Tracheal epithelial cell (primary cell): ENCODE measurements at places on chromosomes 1 and 21. TPM values are rescaled to one million over a fixed set of nuclear protein-coding genes. Genes with fewer than 3 reads are reported as not detected.

Gene SPRR3
- 8.9 and 51.4 TPM in 2 replicates for total RNA-seq

Gene ZBTB21
- 3.4 and 6.0 TPM in 2 replicates for total RNA-seq

Gene DMBX1
- total RNA-seq, result not detected in 2 replicates

Gene TMEM240
- total RNA-seq, result not detected in 2 replicates

Gene HES3
- total RNA-seq, result not detected in 2 replicates

Gene CYP4B1
- 0.72 TPM in 1 of 2 replicates, not detected in the other for total RNA-seq

Gene PALMD
- total RNA-seq, result 1.7 and 4.7 TPM in 2 replicates

Gene OLIG2
- not detected in 2 replicates for total RNA-seq

Gene FCN3
- 0.43 TPM in 1 of 2 replicates, not detected in the other for total RNA-seq

Gene BCL2L15
- 1.2 TPM in 1 of 2 replicates, not detected in the other for total RNA-seq

Gene CRYBG2
- total RNA-seq, result 36.9 and 51.1 TPM in 2 replicates

Gene KCNJ10
- not detected in 2 replicates for total RNA-seq

Gene TNFRSF25
- total RNA-seq, result 14.9 and 21.0 TPM in 2 replicates

Gene RNF186
- total RNA-seq, result under 0.01 TPM in 1 of 2 replicates, not detected in the other

Gene ZNF593OS
- total RNA-seq, result not detected in 2 replicates

Gene DNALI1
- 0.21 and 0.48 TPM in 2 replicates for total RNA-seq

Gene KRTAP13-2
- not detected in 2 replicates for total RNA-seq

Gene CD1E
- total RNA-seq, result not detected in 2 replicates

Gene CRP
- not detected in 2 replicates for total RNA-seq

Gene ZSWIM5
- total RNA-seq, result under 0.01 TPM in 1 of 2 replicates, not detected in the other

Gene CELA2A
- not detected in 2 replicates for total RNA-seq

Gene KRTAP11-1
- not detected in 2 replicates for total RNA-seq

Gene OR2M2
- total RNA-seq, result not detected in 2 replicates

Gene ZNF697
- 4.0 and 12.0 TPM in 2 replicates for total RNA-seq

Gene HEYL
- total RNA-seq, result not detected in 2 replicates

Gene AKNAD1
- total RNA-seq, result not detected in 2 replicates
